ENCODE measurements at places on chromosomes 1 and 21.
A peak's percentile ranks its signal among the peaks of the same experiment; 100 is the strongest.

DNA sequence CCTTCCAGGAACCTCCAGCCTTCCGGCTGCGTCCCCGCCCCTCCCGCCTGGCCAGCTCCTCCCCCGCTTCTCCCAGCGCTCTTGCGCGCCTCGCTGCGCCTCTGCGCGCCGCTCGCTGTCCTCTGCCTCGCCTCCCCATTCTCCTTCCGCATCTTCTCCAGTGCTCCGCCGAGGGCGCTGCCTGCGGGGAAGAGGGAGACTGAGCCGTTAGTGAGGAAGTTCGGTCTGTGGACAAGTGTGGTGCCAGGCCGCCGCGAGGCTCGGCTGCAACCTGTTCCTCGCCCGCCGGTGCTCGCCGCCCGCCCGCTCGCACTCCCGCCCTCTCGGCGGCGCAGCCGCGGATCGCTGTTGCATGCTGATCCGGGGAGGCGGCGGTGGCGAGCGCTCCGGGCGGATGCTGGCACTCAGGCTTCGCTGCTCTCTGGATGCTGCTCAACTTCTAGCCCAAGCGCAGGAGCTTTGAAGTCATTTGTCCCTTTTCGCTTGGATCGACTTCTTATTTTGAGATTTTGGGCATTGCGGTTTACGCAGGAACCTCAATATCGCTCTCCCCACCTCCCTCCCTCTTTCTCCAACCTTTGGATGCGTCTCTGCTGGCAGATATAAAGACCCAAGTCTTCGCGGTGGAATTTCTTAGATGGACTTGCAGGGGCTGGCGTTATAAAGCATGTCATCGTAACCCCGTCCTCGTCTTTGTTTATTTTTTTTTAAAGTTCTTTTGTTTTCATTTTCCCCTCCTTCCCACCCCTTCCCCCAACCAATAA, 614 bp upstream of the CACNA1E start:
- DNase-seq = peak; percentile 41

GRCh38 chr21:44918581-44919033, 2.1 kb downstream of the ITGB2 start:
- DNase-seq = peak; percentile 32

- no peak for DNase-seq
Measured at GRCh38 chr1:89974696-89975470, 20.0 kb upstream of the ZNF326 start.

- DNase-seq = peak; percentile 70
Measured at GRCh38 chr1:40651138-40651857, 14.2 kb downstream of the RIMS3 start.

GRCh38 chr1:54172614-54173599, 20.1 kb upstream of the CDCP2 start:
- no peak for DNase-seq

DNA sequence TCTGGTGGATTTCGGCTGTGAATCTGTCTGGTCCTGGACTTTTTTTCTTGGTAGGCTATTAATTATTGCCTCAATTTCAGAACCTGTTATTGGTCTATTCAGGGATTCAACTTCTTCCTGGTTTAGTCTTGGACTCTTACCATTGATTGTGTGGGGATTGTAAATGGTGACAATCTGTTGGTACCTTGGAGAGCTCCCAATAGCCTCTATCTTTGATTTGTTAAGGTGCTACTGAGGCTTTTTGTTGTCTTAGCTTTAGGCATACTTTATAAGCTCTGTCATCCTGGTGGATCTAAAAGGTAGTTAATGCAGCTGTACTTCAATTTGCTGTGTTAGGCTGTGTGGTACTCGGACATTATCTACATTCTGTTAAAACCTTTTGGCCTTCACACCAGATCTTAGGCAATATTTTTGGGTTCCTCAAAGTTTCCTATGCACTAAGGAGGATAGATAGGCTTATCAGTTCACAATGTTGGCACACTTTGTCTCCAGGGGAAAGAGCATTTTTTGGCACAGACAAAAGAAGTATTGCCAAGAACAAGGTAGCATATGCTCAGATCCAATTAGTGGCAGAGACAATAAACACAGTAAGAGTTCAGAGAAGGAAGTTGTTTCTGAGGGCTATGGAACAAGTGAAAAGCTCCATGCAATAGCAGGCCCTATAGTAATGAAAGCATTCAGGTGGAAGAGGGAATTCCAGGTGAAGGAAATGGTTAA, 230.4 kb downstream of the PDE4B start:
- DNase-seq = no peak

DNA sequence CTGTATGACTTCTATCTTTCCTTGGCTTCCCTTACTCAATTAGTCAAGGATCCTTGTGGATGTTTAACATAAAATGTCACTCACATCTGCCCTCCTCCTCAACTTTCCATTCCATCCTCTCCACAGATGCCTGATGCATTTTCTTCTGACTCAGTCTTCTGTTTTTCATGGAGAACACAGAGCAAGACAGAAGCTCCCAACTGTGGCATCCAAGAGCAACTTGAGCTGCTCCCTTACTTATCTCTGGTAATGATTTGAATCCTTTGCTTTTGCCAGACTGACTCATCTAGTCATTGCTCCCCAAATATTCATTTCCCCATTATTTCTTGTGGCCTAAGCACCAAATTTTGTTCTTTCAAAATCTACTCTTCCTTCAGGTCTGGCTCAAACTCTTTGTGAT, 120.6 kb downstream of the LYPLAL1 start:
- DNase-seq = no peak

GRCh38 chr1:80154176-80154575, 1147.6 kb upstream of the ADGRL4 start:
- DNase-seq = no peak

DNA sequence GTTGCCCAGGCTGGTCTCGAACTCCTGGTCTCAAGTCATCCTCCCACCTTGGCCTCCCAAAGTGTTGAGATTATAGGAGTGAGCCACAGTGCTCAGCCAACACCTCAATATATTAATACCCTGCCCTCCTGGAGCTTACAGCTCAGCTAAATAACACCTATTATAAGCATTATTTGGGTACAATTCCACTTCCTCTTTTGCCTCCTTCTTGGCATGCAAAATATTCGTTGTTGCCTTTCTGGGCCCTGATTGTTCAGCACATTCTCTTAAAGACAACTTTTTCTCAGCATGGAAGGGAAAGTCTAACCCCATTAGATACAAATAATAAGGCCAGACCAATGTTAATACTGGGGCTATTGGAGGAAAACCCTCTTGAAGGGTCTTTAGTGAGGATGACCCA, 2.8 kb downstream of the PAQR7 start:
- DNase-seq = no peak

DNA sequence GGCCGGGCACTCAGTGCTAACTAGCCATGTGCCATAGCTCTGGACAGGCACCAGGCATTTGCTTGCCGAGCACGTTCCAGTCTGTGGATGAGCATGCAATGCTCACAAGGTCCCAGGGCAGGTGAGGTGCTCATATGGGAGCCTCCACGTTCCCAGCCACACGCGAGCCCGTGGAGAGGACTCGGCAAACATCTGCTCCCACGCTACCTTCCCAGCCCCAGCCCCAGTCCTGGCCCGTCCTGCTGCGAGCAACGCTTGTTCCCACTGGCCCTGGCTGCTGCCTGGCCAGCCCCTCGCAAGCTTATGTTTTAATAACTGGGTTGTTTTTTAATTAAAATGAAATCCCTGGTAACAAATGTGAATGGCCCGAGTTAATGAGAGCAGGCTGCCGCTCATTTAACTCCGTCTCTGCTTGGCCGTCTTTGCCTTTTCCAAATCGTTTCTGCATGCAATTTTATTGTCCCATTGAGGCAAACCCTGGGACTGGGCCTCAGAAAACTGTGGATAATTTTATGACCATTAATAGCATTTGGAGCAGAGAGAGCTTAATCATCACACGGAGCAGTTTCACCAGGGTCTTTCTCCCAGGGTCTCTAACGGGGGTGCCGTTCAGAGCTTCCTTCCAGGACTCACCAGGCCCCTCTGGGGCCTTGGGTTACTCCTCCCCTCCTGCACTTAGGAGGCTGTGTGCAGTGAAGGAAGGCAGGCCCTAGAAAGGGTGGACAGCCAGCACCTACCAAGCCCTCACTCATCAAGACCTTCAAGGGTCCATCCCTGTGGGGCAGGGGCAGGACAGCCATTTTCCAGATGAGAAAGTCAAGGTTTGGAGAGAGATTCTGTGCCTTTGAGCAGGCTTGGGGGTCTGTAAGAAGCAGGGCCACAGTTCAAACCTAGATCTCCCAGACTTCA, 136.8 kb downstream of the GLIS1 start:
- DNase-seq = no peak

DNA sequence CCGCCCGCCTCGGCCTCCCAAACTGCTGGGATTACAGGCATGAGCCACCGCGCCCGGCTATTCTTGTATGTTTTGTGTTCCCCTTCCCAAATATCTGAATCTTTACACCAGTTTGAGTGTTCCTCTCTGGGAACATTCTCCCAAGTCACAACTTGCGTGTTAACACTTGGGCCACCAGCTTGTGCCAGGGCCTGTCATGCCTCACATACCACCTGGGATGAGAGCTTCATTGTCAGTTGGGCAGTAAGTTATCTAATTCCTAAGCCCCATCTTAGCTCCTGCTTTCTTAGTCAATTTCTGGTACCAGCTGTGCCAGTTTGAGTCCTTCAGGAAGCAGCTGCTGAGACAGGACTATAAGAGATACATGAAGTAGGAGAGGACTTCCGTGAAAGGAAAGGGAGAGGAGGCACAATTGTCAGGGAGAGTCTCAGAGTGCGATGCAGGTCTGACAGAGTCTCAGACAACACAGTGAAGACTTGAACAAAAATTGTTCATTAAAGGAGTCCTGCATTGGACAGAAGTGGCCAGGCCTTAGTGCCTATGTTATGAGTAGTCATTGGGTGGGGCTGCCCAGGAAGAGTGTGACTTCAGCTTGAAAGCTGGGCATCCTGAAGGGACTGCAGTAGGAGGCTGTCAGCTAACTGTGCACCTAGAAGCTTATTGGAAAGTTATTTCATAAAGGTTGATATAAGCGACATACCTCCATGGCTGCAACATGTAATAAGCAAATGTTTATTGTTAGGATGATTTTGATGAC, 17.3 kb downstream of the ZFYVE9 start:
- DNase-seq = peak; percentile 17

DNA sequence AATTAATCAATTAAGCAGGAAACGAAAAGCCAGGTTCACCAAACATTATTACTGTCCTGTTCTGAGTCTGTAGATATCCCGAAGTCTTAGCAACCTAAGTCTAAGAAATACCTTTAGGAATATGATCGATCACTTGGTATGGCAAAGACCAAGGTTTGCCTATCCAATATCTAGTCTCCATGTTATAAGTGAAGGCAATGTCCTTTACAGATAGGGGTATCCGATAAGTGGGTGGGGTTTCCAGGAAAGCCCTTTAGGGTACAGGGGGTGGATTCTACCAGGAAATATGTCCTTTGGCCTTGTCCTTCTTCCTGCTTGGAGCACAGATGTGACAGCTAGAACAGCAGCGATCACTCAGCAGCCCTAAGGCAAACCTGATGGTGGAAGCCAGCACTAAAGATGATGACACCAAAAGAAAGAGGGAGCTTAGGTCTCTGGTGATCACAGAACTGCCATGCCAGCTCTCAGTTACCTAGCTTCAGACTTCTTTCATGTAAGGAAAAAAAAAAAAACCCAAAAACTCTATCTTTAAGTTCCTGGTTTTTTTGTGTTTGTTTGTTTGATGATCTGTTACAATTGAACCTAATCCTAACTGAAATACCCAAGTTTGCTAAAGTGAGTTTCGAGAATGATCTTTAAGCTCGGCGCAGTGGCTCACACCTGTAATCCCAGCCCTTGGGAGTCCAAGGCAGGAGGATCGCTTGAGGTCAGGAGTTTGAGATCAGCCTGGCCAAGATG, 40.8 kb downstream of the DSTYK start:
- no peak for DNase-seq

GRCh38 chr1:27886353-27886679, 14.0 kb downstream of the THEMIS2 start:
- no peak for DNase-seq

DNA sequence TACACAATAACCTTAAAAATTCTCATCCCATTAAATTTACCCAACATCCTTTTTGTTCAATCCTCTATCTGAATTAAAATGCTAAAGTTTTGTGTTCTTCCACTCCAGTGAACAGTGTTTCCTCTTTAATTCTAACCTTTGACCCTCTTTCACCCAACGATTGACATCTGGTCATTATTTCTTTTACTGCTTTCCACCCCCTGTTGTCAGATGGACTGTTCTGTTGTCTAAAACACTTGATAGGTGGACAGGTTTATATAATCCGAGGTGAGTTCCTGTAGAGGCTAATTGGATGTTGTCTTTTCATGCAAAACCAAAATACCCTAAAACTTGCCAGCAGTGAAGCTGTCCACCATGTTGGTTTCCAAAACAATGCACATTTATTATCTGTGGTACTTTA, 73.4 kb upstream of the SERTAD4 start:
- DNase-seq = peak; percentile 23

DNA sequence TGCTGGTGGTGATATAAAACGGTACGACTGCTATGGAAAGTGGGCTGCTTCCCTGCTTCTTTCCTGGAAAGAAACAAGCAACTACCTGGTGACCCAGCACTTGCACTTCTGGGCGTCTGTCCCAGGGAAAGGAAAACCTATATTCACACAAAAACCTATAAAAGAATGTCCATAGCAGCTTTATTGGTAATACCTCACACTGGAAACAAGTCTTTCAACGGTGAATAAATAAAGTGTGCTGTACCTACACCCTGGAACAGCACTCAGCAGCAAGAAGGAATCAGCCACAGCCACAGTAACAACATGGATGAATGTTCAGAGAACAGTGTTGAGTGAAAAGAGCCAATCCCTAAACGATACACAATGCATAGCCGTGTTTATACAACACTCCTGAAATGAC, 19.9 kb downstream of the SLC19A1 start:
- DNase-seq = no peak

GRCh38 chr1:184072376-184072775, 20.8 kb downstream of the TSEN15 start:
- DNase-seq = no peak

DNA sequence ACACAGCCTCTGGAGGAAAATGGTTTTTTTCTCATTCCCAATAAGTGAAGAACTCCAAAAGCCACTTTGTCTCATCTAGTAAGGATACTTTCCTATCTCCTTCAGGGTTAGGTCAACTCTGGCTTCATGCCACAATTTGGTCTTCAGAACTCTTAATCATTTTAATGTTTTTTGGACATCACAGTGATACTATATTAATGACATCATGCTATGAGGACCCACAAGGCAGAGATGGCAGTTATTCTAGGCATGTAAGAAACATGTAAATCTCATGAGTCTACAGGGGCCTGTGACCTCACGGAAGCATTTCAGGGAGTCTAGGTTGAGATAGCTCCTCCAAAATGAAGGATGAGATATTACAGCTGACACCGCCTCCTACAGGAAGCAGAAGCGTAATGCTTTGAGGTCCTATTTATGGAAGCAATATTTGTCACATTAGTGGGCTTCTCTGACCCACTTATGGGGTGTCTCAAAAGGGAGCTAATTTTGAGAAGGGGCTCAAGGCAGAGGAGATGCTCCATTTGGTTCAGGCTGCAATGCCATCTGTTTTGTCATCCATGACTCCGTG, 5.0 kb upstream of the GPR137B start:
- DNase-seq = no peak

DNA sequence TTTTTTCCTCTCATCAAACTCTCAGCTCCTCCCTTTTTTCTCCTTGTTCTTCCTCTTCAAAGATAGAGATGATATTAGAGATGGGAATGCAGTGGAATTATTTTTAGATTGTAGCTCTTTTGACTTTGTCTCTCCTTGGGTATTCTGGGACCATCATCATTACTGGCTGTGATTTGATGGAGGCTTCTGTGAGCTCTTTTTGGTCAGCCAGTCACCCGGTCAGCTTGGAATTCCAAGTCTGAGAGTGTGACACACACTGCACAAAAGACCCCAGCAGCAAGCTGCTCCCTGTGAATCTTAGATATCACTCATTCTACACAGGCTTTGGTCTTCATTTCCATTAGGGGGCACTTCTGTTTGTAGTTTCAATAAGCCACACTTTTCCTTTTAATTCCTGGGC, 51.6 kb upstream of the NEK7 start:
- no peak for DNase-seq
